T follicular helper cell (primary cell): ENCODE measurements at places on chromosomes 2 and 18.
A peak's percentile ranks its signal among the peaks of the same experiment; 100 is the strongest.

DNA sequence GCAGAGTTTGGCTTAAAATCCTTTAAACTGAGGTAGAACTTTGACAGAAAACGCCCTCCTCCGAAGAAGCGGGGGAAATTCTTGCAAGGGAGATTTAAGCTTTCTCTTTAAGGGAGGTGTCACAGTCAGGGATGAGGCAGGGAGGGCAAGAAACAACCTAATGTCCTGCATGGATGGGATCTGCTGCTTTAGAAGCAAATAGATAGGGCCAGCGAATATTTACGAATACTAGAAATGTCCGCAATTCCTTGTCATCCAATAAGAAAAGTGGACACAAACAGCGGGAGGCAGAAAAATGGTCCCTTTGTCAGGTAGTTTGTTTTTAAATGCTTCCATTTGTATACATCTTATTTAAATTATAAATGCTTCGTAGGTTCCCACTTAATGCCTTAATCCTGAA, 12.0 kb downstream of the MEIS1 start:
- DNase-seq = no peak

GRCh38 chr18:62781262-62781661, 65.9 kb downstream of the PHLPP1 start:
- no peak for DNase-seq

GRCh38 chr2:167133614-167134013, 245.3 kb downstream of the XIRP2 start:
- DNase-seq = no peak

DNA sequence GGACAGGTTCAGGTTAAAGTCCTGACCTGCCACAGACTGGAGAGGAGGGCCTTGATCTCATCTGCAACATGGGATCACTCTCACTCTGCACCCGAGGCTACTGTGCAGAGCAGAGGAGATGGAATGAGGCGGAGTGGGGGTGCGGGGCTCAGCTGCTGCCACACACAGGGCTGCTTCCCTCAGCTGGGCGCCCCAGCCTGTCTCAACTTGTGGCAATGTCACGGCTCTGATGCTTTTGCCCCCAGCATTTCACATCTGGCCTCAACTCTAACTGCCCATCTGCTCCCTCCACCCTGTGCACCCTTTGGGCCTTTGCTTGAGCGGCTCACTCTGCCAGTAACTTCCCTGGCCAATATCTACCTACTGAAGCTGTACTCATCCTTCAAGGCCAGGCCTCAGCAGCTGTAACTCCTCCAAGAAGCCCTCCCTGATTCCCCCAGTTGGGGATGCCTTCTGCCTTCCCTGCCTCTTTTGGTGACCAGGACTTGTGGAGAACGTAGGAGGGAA, 70.3 kb downstream of the POLR1A start:
- no peak for DNase-seq

DNA sequence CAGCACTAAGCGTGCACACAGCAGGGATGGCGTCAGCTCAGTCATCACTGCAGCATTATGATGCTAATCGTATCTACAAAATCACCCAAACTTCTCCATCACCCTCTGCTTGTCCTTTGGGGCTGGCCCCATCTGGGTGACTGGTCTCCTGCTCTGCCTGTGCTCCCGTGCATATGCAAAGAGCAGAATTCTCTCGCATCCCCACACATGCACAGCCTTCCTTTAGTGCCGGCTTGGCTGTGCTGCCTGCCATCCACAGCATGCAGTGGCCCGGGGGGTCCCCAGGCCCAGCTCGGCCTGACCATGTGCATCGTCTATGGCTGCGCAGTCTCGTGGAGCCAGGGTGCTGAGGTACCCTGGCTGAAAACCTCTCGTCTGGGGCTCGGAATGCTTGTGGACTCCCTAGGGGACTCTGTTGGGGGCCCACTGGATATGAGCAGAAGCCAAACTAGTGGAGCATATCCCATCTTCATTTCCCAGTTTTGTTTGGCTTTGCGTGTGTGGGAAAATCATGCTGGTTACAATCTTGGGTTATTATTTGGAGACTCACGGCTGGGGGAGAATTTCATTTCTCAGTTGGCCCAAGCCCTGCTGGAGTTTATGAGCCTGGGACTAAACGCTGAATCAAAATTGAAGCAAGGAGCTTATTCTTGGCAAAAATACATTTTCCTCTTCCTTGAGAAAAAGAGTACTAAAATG, 70.9 kb upstream of the HS6ST1 start:
- DNase-seq = no peak

GRCh38 chr2:235709124-235709813, 215.4 kb downstream of the AGAP1 start:
- DNase-seq = no peak

DNA sequence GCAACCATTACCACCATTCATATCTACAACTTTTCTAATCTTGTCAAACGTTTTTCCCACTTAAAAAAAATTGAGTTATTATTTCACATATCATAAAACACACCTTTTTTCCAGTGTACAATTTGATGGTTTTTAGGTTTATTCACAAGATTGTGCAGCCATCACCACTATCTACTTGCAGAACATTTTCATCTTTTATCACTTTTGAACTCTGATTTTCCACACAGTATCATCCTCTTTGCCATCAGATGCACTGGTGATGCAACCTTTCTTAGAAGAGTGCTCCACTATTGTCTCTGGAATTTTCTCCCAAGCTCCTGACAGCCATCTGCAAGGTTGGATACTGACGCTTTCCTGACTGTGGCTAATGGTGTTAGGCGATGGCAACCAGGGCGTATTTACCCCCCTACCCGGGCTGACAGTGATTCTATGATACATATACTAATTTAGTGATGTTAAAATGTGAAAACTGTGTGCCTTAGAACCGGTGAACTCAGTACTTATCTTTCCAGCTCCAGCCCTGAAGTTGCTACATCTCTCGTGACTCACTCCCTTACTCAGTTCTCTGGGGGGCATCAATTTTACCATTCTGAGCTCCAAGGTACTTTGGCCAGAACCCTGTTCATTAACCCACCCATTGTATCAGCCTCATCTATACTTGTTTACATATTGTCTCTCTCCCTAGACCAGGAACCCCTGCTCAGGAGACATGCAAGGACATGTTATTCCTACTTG, 105.4 kb upstream of the SPRED2 start:
- no peak for DNase-seq

GRCh38 chr18:50218432-50219197, 23.7 kb upstream of the MYO5B start:
- DNase-seq = peak; percentile 16

DNA sequence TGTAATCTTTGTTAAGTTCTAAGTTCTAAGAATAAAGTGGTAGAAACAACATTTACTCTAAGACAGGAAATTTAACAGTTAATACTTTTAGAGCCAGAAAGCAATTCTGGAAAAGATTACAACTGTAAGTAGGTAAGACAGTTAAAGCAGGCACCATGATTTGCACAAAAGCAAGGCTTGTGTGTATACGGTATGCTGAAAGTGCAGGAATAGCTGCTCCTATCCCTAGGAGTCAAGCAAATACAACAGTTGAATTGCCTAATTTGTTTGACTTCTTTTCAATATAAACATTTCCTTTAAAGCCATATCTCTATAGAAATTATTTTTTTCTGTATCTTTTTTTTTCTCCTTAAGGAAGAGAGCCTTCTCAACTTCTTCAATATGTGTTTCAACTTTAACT, 116.4 kb downstream of the KCNJ3 start:
- no peak for DNase-seq

DNA sequence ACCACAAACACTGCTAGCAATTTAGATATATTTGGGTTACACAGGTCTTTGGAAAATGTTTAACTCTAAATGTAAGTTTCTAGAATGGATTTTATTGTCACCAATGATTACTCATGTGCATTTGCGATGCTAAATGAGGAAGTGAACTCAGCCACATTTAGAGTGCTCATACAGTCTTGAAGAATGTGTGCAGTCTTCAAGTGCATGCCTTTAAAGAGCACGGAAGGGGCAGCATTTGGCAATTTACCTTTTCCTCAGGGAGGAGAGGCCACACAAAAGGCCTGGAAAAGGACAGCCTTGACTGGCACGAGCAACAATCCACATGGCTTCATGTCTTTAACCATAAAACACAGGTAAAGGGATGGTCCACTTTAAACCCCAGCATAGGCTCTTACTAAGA, 78.5 kb upstream of the STK17B start:
- no peak for DNase-seq

DNA sequence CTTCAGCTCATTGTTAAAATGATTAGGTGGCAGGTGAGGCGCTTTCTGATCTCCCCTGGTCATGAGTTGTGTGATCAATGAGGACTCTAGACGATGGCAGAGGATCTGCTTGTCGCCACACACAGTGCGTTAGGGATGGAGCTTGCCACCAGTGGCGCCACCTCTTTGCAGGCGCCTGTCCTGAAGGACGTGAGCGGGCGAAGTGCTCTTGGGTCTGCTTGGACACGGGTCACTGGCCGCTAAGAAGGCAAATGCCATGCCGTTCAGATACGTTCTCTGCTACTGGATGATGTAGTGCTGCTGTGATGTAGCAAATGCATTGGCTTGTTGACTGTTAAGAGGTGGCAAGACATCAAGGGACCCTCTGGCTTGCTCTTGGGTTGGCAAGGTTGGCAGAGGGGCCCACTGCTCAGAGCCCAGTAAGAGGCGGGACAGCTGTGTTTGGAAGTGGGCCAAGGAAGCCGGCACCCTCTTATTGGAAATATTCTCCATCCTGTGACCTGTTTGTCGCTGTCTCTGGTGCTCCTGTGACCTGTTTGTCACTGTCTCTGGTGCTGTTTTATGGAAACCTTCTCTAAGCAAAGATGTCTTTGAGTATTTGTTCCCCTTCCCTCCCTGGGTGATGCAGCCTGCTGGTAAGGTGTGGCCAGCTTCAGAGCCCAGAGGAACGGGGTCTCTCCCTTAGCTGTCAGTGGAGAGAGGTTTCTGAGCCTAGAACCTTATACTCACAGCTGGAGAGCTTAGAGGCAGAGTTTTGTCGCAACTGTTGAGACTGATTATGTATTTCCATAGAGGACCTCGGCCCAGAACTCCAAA, 14.6 kb downstream of the LDLRAD4 start:
- DNase-seq = no peak

GRCh38 chr18:2529154-2529553, 42.2 kb downstream of the METTL4 start:
- no peak for DNase-seq

DNA sequence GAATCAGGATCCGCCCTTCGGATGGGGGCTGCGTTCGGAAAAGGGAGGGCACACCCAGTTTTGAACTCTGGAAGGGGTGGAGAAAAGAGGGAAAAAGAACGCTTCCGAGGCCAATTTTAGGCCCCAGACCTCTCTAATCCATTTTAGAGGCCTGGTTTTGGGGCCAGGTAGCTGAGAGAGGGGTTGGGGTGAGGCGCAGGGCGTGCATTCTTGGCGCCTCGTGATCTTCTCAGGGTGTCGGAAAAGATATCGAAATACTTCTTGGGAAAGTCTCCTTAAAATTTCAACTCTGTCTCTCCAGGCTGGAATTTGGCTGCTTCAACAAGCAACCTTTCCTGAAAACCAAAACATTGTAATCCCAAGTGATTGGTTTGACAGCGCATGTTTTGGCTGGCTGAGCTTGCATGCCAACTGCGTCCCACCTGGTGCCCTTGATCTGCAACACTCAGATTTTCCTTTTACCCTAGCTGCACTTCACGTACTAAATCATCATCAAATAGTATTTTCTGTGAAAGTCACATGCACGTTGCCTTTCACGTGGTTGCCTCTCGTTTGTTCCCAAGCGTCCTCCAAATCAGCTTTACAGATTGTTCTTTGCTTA, 864 bp upstream of the XPO1 start:
- peak; percentile 52 for DNase-seq

DNA sequence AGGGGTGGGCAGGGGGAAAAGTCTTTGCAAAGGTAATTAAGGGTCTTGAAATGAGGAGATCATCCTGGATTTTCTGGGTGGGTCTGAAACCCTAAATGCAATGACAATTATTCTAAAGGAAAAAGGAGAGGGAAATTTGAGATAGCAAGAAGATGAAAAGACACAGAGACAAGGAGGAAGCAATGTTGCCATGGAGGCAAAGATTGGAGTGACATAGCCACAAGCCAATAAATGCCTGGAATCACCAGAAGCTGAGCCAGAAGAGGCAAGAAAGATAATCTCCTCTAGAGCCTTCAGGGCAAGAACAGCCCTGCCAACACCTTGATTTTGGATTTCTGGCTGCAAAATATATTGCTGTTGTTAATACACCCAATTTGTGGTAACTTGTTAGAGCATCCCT, 1246.3 kb upstream of the PIK3C3 start:
- no peak for DNase-seq

- DNase-seq = no peak
These were observed 14.1 kb upstream of the GMPPA start for GRCh38 chr2:219484343-219485200.

DNA sequence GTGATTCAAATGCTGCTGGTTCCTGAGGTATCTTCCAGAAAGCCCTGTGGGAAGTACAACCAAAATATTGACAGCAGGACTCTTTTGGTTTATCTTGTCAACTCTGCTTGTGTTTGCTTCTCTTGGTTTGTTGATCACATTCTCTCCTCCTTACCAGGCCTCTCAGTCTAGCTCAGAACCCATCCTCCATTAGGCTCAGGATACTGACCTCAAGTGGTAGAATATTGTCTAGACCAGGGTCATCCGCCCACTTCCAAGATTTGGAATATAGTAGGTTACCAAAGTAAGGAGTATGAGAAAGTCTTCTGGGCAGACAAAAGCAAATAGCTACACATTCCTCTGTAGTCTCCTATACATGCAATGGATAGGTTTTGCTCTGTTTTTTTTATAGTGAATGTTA, 56.6 kb downstream of the XIRP2 start:
- no peak for DNase-seq

GRCh38 chr2:233386382-233387041, 32.2 kb downstream of the DGKD start:
- no peak for DNase-seq

DNA sequence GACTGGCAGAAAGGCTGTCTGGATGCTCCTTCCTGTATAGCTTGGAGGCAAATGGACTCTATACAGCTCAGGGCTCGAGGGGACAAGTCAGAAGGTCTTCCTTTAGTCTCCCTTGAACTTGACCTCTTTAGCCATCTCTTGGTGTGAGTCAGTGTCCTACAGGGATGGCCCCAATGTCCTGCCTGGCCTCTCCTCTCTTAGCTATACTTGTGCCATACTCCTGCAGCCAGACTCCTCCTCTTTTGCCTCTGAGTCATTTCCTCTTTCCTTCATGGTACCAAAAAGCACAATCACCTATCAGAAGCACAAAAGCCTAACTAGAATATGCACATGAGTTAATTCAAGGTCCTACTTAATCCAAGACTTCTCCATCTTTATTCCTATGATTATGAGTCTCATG, 112.7 kb downstream of the XRCC5 start:
- no peak for DNase-seq

GRCh38 chr2:102065675-102066252, 74.0 kb downstream of the IL1R2 start:
- DNase-seq = no peak
